Activated naive CD4-positive, alpha-beta T cell treated with anti-CD3 and anti-CD28 coated beads, Interleukin-2, amount 50 U/mL, for 72 hours (primary cell): ENCODE measurements at places on chromosomes 5 and 9.
A peak's percentile ranks its signal among the peaks of the same experiment; 100 is the strongest.

- DNase-seq = peak; percentile 39
These were observed 7.8 kb downstream of the LCN9 start for GRCh38 chr9:135670721-135671590.

- no peak for DNase-seq
These were observed 1207.1 kb upstream of the CDH18 start for GRCh38 chr5:21195145-21195544.

DNA sequence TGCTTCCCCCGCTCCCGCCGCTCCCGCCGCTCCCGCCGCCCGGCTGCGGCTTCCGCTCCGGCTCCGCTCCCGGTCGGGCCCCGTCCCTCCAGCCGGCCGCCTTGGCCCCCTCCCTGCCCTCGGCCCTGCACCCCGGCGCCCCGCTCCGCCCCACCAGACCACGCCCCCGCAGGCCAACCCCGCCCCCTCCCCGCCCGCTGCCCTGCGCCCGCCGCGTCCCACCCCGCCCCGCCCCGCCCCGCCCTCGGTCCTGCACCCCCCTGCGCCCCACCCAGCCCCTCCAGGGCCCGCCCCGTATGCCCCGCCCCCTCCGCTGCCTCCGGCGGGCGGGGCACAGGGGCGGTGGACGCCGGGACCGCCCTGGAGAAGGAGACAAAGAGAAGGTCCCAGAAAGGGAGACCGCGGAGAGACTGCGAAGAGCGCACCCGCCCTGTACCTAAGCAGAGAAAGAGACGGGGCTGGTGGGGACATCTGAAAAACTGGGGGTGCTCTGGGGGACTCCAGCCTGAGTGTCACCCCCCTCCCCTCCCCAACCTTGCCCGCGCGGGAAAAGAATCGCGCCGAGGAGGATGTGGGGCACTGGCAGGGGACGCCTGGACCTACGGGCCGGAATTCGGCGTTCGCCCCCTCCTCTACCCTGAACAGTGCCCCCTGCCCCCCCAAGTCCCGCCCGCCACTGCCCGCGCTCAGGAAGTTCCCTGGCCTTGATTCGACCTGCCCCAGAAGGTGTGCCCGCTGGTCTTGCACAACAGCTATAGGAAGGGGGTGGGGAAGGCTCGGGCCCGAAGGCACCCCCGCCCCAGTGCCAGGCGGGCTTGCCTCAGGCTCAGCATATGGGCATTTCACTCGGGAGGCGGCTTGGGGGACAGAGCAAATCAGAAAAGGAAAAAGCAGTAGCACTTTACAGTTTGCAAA lies 42.8 kb upstream of the STXBP1 start:
- DNase-seq = peak; percentile 68

DNA sequence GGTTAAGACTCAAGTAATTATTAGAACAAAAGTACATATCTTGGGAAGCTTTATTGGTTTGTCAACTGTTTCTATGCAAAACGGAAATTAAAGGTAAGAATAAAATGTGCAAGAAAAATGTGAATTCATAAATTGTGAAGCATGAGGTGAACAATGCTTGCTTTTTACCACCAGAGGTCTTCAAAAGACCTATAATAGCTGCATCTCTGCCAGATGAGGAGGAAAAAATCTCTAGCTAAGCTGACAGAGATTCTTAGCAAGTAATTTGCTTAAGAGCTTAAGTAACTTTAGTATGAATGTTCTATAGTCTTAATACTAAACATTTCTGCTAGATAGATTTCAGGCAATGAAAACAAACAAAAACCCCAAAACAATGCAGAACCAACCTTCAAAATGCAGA lies 54.1 kb downstream of the MRPS30 start:
- DNase-seq = no peak

- DNase-seq = no peak
These were observed 38.0 kb upstream of the LRRC14B start for GRCh38 chr5:153256-153655.

DNA sequence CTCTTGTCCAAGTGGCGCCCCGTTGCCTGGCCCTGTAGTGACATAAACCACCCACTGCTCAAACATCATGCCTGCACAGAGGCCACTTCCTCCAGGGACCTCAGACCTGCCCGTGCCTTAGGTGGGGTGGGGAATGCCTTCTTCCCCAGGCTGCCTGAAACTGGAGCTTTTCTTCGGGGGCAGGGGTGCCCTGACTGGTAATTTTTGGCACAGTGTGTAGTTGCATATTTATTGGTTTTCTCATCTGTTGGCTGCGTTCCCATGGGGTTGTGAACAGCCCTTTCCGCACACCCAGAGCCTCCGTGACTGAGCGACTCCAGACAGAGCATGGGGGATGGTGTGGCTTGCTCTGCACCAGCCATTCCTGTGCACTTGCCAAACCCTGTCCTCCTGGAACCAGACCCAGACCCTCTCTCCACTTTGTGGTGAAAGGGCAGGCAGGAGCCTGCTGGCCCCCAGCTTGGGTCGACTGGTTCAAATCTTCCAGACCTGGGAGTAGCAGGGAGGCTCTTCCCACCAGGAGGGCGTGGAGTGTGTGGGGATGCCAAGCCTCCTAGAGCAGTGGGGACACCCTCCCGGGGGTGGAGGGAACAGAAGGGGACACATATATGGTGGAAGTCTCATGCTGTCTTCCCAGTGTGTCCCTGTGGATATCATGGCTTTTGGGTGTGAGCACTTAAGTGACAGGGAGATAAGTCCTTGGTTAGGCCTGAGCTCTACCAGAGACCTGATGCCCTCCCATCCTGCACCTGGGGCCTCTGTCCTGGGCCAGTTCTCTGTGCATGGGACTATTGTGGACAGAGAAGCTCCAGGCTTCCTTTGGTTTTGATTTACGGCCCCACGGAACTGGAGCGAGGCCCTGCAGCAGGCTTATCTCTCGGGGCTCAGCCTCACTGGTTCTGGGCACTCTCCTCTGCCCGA lies 39.6 kb downstream of the WNK2 start:
- DNase-seq = no peak

DNA sequence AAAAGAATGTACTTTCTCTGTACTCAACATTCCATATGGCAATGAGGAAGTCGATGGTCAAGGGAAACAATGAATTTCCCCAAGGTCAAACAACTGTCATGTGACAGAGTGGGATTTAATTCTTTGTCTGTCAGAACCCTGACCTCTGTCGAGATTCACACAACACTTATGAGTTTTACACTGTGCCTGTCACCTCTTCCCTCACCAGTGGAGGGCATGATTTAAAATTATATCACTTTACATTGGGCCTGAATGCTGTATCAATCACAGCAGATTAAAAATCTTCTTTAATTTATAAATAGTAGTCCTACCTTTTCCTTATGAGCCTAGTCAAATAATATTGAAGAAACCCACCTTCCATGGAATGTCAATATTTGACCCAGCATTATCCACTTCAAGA lies 276.7 kb downstream of the CDH10 start:
- DNase-seq = no peak

DNA sequence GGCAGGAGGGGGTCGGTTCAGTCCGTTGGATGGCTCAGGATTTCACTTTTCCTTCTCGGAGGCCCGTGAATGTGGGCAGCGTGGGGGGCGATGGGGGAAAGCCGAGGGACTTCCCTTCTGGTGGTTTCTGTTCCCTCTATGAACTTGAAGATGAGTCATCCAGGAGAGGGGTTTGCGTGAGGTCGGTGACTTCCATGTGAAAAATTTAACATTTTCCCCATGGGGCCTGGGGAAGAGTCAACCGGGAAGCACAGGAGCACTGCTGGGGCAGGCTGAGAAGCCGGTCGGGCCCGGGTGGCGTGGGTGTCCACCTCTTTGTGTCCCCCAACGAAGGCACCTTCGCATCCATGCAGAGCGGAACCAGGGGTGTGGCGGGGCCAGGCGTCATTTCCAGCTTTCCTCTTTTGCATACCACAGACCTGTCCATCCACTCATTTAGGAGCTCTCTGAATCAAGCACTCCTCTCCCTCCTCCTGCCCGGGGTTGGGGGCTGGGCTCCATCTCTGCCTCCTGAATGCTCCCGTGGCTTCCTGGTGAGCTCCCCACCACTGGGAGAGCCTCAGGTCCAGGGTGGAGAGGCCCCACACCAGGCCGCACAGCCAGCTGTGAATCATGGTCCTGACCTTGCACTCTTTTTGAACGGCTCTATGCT lies 68.4 kb downstream of the ANKRD33B start:
- peak; percentile 77 for DNase-seq

DNA sequence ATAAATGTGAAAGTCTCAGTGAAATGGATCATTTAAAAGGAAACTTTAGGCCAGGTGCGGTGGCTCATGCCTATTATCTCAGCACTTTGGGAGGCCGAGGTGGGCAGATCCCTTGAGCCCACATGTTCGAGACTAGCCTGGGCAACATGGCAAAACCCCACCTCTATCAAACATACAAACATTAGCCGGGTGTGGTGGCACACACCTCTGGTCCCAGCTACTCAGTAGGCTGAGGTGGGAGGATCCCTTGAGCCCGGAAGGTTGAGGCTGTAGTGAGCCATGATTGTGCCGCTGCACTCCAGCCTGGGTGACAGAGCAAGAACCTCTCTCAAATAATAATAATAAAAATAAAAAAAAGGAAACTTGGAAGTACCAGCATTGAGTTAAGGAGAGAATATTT lies 176.1 kb downstream of the HSPA4 start:
- no peak for DNase-seq

- DNase-seq = no peak
These were observed 92.8 kb upstream of the ELL2 start for GRCh38 chr5:96054311-96055030.

DNA sequence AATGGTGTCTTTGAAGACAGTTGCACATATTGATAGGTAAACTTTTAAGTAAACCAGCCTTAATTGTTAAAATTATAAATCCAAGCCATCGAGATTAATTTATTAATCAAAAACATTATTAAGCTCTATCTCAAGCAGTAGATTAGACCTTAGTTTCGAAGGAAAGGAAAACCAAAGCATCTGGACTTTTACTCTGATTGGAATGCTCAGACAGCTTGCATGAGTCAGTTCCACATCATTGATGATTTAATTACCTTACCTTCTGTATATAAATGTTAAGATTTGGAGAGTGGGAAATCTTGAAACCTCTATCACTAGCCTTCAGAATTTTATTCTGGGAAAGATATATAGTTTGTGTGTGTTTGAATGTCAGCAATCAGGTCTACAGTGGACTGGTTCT lies 23.9 kb downstream of the DCP2 start:
- DNase-seq = no peak

DNA sequence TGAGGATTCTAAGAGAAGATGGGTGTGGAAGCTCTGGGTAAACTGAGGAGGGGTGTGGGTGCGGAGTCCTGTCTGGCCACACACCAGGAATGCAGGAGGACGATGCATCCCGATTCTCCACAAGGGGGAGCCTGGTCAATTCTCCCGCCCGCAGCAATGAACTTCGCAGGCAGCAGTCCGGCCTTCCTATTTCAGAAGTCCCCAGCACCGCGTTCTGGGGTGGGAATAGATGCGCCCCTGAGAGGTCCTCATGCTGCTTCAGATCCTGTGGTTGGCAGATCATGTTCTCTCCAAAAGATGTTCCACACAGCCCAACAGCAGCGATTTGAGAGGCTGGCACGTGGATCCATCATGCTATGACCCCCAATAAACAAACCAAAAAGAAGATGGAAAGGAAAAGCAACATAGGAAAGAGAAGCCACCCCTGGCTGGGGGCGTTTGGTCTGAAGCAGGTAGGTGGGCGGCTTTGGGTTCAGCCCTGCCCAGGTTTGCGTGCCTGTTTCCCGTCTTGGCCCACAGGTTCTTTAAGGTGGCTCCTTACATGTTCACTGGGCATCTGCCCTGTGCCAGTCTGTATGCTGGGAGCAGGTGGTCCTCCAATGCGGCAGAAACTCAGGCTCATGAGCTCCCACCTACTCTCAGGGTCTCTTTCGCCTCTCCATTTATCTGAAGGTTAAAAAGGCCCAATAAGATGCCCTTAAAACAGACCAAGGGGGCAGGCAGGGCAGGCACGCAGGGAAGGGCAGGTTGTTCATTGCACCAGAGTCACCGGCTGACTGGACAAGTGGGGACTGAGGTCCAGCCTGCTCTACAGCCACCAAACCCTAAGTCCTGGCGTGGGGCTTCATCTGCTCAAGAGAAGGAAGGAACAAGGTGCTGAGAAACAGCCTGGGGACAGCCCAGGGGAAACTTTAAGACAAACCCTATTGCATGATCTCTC lies 171.6 kb downstream of the PAX5 start:
- peak; percentile 14 for DNase-seq

DNA sequence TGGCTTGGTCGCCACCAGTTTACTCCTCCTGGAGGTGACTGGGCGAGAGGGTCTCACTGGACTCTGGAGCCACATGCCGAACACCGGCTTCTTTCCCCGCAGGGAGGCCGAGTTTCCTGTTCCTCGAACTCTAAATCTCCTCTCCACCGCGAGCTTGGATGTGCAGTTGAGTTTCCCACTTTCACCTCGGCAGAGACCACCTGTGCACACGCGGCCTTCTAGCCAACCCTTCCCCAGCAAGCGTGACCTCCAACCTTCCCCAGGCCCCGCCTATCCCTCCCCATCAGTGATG lies 380.1 kb downstream of the IRX2 start:
- DNase-seq = no peak

- DNase-seq = no peak
These were observed 6.3 kb upstream of the EQTN start for GRCh38 chr9:27303219-27303618.

GRCh38 chr5:5454391-5454790 lies 31.9 kb downstream of the ICE1 start:
- no peak for DNase-seq

GRCh38 chr5:66329078-66329477 lies 185.0 kb downstream of the SREK1 start:
- DNase-seq = no peak

GRCh38 chr5:74629326-74629725 lies 11.2 kb downstream of the ENC1 start:
- DNase-seq = no peak

DNA sequence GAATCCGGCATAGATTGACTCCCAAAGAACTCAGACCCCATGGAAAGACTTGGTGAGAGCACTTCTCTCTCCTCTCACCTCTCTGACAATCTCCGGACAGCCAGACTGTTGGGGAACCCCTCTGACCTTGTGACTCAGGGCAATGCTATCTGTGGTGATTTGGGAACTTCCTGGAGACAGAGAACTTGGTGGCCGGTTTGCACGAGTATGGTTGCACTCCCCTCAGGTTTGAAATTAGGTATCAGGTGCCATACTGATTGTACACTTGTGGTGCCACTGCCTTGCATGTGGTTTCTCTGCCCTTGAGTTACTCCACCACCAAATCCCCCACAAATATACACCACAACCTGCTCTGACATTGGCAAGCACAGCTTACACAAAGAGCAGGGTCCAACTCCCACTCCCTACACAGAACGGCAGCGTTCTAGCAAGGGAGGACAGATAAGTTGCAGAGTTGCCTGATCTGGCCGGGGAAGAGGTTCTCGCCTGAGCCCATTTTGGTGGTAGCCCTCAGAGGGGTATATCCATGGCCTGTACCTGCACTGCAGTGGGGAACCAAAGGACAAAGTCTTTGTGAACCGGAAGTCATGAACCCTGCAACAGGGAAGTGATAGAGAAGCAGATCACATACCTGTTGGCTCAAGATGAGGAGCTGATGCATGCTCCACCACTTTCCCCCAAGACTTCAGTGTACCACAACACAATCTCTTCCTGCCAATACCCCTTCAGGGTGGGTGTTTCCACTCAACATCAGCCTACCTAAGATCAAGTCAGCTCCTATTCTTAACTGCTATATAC lies 255.1 kb downstream of the MCTP1 start:
- no peak for DNase-seq

- no peak for DNase-seq
These were observed 40.8 kb upstream of the GNPDA1 start for GRCh38 chr5:142053426-142054151.
